ENCODE measurements at places on chromosomes 1 and 21.

DNA sequence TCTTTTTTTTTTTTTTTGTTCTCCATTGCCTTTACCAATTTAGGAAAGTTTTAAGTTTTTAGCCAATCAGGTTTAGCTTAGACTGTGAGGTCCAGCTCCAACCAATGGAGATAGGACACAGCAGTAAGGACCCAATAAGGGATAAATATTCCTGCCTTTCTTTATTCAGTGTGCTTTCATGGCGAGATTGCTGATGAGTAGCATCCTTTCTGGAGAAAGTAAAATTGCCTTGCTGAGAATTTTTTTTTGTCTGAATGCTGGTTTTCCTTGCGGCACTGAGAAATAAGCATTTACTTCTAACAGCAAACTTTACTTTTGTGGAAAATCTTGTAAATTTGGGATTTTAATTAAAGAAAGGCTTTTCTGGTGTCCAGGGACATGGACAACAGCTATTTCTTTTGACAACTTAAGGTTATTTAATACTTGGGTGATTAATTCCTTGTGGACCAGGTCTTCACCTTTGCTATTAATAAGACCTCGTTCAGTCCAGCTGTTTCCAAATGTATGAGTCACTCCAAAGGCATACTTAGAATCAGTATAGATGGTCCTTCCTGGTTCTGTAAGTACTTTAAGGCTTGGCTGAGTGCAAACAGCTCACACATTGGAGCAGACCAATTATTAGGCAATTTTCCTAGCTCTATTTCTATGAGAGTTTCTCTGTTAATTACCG is 54.1 kb downstream of the SERINC2 start:
- H3K4me3 ChIP-seq, result no peak overlapping the region
- no peaks in the 10 kb centered on the region for H3K27me3 ChIP-seq
- no peaks in the 10 kb centered on the region for H3K36me3 ChIP-seq

GRCh38 chr1:151843398-151843797 is 3.8 kb upstream of the C2CD4D start:
- no peaks in the 10 kb centered on the region for H3K27me3 ChIP-seq
- H3K4me1 ChIP-seq, result peaks cover 10% of the 10 kb centered on the region
- no peaks in the 10 kb centered on the region for H3K36me3 ChIP-seq
- H3K4me3 ChIP-seq, result no peak overlapping the region

GRCh38 chr1:181159451-181160140 is 71.1 kb downstream of the IER5 start:
- H3K27ac ChIP-seq, result no peak overlapping the region
- no peak for DNase-seq
- H3K27me3 ChIP-seq, result no peaks in the 10 kb centered on the region
- peaks cover 10% of the 10 kb centered on the region for H3K4me1 ChIP-seq

- peak overlapping the region; percentile 94 for H3K27ac ChIP-seq
- no peaks in the 10 kb centered on the region for H3K27me3 ChIP-seq
- H3K36me3 ChIP-seq, result no peaks in the 10 kb centered on the region
- DNase-seq, result no peak
Measured at GRCh38 chr1:78005755-78006154, 1.0 kb downstream of the DNAJB4 start.

GRCh38 chr1:99726818-99727217 is 39.6 kb downstream of the FRRS1 start:
- H3K4me3 ChIP-seq, result no peak overlapping the region
- no peak overlapping the region for H3K27ac ChIP-seq
- peaks cover 7% of the 10 kb centered on the region for H3K36me3 ChIP-seq

DNA sequence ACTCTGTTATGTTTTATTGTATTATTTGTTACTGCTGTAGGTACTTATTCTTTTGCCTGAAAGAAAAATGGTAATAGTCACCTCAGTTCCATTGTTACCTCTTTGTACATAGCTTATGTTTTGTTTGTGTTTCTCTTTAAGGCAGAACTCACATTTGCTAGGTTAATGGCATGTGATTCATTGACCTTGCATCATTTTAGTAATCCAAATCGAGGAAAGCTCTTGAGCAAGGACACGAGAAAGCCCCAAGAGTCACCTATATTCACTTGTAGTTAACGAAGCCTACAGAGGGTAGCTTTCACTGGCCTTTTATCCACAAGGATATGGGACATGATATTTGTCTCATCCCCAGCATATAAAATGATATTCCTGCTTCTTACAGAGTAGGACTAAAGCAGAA is 1765.2 kb downstream of the NCAM2 start:
- H3K4me1 ChIP-seq, result no peaks in the 10 kb centered on the region
- no peak overlapping the region for H3K4me3 ChIP-seq
- no peaks in the 10 kb centered on the region for H3K36me3 ChIP-seq

- H3K27me3 ChIP-seq, result no peaks in the 10 kb centered on the region
- DNase-seq, result no peak
- H3K4me1 ChIP-seq, result peaks cover 9% of the 10 kb centered on the region
- H3K4me3 ChIP-seq, result no peak overlapping the region
Measured at GRCh38 chr1:114078116-114078515, 75.6 kb downstream of the SYT6 start.

- no peaks in the 10 kb centered on the region for H3K36me3 ChIP-seq
- no peak for DNase-seq
- no peak overlapping the region for H3K4me3 ChIP-seq
- peaks cover 19% of the 10 kb centered on the region for H3K4me1 ChIP-seq
Measured at GRCh38 chr1:31784356-31785019, 20.3 kb upstream of the ADGRB2 start.

All from GM12878 (cell line).